ENCODE measurements at places on chromosomes 13 and 19.

GRCh38 chr13:66200555-66200954 is 1029.6 kb downstream of the PCDH9 start:
- no peak for DNase-seq

GRCh38 chr13:111370570-111371535 is 50.4 kb downstream of the TEX29 start:
- no peak for DNase-seq

DNA sequence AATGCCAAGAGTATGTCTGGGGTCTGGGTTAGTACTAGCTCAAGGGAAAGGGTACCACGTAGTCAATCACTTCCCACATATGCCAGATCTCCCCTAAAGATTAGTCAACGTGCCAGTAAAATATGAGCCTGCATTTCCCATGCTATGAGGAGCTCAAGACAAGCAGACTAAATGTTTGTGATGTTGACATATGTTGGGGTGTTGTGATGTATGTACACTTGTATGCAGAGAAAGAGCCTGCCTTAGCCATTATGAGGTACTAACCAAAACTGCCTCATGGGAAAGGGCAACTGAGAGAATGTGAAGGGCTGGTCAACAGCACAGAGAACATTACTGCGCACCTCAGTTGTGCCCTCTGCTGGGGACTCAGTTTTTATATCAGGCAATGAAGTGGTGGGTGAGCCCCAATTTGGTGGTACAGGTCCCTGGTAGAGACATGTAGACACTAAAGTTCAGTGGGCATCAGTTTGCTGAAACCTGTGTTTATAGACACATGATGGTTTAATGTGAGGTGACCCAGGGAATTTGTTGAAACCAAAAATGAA is 287.0 kb downstream of the DCT start:
- DNase-seq: no peak

DNA sequence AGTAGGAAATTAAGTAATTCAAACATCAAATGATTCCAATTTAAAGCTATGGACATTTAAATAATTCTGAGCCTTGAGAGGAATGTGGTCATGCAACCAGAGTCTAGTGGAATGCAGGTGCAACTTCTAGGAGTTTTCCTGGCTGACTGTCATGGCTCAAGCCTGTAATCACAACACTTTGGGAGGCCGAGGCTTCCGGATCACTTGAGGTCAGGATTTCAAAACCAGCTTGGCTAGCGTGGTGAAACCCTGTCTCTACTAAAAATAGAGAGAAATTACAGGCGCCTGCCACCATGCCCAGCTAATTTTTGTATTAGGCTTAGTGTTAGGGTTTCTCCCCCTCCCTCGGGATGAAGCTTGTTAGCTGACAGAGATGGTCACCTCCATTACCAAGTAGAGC is 6.4 kb downstream of the ZNF808 start:
- no peak for DNase-seq

GRCh38 chr13:59931621-59932020 is 232.1 kb downstream of the DIAPH3 start:
- DNase-seq: no peak

- no peak for DNase-seq
These were observed 64.1 kb upstream of the OXGR1 start for GRCh38 chr13:97058391-97058790.

DNA sequence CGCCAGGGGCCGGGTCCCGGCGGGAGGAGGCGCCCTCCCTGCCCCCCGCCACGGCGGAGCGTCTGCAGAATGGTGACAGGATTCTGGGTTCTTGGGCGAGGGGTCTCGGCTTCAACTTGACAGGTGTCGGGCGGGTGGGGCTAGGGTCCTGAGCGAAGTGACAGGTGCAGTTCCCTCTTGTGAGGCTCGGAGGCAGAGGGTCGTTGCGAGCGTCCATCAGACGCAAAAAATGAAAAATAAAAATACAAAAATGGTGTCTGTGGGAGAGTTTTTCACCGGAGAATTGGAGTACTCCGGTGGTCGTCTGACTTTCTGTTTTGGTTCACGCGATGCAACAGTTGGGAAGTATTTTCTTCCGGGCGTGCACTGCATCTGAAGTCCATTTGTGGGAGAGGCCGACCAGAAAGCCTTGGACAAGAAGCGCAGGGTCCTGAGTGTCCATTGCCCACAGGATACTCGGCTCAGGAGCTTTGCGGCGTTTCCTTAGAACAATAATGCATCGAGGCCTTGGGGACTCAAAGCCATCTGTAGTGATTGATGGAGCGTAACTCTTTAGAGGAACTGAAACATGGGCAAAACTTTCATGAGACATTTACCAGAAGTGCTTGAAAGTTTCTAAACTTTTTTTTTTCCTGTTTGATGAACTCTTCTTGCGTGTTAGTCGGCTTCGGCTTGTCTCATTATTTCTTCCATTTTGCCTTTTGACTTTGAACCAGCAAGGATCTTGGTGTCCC is 759 bp downstream of the RB1 start:
- no peak for DNase-seq

DNA sequence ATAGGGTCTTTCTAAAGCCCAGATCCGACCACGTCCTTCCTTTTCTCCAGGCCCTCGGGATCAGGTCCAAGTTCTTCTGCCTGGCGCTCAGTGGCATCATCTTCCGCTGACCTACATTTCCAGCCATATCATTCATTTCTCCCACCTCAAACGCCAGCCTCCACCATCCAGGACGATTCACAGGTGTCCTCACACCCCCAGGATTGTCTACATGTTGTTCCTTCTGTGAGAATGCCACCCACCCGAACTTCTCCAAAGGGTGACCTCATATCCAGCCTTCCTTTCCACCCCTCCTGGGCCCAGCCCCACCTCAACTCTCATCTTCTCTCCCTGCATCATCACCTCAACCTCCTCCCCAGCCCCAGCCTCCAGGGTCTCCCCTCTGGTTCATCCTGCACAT is 4.7 kb upstream of the KLK5 start:
- DNase-seq: no peak

DNA sequence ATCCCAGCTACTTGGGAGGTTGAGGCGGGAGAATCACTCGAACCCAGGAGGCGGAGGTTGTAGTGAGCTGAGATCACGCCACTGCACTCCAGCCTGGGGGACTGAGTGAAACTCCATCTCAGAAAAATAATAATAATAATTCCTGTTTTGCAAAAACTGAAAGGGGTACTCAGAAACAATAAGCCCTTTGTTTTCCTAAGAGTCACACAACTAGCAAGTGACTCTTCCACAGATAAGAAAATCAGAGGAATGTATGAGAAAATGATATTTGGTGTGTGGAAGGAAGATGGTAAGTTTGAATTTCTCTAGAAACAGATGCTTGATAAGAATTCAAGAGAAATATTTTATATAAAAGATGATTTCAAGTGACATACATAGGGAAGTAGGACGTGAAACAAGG is 35.1 kb downstream of the SYDE1 start:
- DNase-seq: no peak

DNA sequence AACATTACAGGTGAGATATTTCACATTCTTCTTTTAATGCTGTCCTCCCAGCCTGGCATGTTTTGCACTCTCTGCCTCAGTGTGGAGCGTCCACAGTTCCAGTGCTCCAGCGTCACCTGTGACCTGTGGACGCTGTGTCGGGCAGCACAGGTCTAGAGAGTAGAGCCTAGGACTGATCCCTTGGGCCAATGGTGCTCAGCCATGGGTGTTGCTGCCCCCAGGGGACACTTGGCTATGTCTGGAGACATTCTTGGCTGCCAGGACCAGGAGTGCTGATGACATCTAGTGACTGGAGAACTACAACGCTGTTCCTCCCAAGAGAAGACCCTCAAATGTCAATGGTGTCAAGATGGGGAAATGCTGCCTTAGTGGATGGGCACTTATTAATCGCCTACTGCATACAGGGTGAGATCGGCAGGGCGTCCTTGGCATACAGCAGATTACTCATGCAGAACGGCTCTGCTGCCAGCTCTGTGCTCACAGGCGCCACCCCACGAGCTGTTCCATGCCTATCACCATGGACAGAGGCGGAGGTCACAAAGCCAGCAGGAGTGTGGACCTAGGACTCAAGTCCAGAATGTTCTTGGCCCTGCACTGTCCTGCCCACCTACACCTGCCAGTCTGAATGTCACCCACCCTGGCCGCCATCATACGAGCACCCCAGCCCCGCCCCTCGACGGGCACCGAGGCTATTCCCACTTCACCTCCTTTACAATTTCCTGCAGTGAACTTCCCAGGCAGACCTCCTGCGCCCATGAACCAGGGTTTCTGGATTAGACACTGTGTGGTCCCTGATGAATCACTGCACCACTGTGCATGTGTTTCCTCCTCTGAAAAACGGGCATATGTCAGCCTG is 13.9 kb upstream of the MADCAM1 start:
- DNase-seq: no peak

DNA sequence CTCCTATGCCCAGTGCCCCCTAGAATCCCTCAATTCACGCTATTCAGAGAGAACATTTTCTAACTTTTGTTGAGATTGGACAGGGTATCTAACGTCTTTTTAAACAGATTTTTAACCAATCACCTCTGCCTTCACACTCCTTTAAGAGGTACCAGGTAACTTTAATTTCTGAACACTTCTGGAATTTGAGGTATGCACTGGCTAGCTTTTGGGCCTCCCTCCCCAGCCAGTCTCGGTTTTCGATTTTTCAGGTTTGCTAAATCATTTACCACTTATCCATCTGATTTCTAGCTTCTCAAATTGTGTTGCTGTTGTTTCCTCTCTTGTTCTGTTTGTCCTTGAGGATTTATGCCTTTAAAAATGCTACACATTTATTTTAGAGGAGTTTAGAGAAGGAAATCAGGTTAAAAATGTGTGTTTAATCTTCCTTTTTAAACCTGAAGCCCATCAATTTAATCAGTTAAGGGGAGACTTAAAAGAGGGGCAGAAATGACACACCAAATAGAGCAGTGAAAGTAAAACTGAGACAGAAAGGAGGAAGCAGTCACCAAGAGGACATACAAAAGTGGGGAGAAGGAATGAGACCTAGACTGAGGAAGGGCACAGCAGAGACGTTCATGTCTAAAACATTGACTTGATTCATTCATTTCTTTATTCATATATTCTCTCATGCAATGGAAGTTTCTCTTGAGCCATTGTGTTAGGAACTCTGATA is 139.6 kb upstream of the HTR2A start:
- DNase-seq: no peak

DNA sequence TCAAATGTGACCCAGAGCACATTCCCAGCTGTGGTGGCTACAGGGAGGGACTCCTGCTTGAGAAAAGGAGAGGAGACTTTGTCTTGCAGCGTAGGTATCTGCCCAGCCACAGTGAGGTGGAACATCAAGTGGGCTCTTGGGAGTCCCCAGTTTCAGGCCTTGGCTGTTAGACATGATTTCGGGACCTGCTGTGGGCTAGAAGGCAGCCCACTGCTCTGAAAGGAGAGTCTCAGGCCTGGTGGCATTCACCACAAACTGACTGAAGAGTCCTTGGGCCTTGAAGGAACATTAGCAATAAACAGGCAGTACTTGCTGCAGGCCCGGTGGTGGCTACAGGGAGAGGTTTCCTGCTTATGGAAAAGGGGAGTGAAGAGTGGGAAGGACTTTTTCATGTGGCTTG is 61.8 kb upstream of the TEX29 start:
- DNase-seq: no peak

DNA sequence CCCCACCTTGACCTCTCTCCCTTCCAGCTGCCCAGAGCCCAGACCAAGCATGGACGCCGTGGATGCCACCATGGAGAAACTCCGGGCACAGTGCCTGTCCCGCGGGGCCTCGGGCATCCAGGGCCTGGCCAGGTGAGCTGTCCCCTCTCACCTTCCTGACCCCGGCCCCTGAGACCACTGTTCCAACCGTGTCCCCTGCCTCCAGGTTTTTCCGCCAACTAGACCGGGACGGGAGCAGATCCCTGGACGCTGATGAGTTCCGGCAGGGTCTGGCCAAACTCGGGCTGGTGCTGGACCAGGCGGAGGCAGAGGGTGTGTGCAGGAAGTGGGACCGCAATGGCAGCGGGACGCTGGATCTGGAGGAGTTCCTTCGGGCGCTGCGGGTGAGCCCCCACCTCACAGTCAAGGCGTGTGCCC is 312 bp downstream of the CAPS start:
- no peak for DNase-seq

- DNase-seq: no peak
These were observed 28.7 kb upstream of the SLC7A10 start for GRCh38 chr19:33254245-33254824.

GRCh38 chr13:51683597-51683996 is 99.3 kb downstream of the WDFY2 start:
- DNase-seq: no peak

DNA sequence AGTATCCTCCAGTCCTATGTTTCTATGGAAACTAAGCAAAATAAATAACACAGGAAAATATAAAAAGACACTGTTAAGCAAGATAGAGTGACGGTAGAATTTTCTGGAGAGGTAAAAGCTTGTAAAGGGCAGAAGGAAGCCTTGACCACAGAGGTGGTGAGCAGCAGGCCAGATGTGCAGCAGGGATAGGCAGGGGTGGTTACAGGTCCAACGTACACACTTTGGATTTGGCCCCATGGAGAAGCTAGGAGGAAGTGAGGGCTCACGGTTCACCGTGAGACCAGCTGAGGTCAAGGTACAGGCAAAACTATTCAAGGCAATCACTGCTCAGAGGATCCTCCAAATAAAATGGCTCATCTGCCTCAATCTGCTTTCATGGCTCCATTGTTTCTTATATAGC is 242.8 kb downstream of the B3GLCT start:
- no peak for DNase-seq

DNA sequence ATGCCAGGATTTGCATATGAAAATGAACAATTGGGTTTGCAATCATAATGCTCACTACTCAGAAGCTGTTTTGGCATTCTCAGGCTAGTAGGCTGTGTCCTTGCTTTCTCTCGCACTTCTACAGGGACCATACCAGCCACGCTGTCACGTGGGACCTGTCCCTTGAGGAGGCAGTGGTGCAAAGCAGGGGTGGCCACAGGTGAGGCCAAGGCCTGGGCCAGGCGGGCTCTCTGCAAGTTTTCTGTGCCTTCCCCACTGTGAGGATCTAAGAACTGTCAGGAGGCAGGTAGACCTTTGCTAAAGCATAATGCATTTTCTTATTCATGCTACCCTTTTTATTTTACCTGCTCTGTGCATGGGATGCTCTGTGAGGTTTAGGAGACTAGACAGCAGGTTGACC is 89.4 kb upstream of the IRS2 start:
- DNase-seq: no peak

DNA sequence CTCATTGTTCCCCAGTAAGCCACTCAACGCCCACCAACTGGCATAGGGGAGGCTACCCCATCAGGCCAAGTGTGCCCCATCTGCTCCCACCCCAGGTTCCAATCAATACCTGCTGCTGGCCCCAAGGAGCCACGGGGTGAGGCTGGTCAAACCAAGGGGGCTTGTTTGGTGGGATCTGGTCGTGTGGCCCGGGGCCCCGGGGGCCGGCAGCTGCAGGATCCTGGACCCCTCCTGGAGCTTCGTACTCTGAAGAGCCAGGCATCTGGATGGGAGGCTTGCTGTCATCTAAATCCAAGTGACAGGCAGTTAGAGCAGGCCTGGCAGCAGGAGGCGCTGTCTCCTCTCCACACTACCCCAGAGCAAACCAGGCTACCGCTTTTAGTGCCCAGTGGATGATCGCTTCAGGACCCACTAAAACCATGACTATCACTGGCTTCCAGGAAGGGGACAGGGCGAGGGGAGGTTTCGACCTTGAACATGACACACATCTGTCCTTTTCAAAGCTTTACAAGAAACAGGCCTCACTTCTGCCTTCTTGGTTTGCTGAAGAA is 14.2 kb downstream of the CHERP start:
- DNase-seq: no peak
